ENCODE measurements at places on chromosomes 2 and 18. TPM values are rescaled to one million over a fixed set of nuclear protein-coding genes. Genes with fewer than 3 reads are reported as not detected.

GRCh38 chr18:48538531-48539405 is at the start of gene CTIF:
TSS of gene CTIF (plus strand) at chr18:48539031. CDS start at chr18:48619566, 80,535 bp downstream.
- DNase-seq = peak; percentile 96

DNA sequence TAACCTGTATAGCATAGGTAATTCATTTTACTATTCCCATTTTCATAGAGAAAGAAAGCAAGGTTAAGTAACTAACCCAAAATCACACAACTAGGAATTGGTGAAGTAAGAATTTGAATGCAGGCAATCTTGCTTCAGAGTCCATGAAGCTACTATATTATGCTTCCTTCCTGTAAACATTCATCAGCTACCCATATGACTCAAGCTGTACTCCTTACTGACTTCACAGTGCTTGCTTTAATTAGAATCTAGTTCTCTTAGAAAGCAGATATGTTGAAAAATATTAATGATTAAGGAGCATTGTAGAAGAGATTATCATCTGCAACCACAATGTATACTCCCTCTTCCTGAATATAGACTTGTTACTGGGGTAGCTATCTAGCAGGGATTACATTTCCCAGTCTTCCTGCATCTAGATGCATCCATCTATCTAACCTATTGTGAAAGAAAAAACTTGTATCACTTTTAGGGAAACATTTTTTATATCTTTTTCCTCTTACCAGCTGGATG is 961.6 kb upstream of the CHAC2 start:
- DNase-seq = no peak

DNA sequence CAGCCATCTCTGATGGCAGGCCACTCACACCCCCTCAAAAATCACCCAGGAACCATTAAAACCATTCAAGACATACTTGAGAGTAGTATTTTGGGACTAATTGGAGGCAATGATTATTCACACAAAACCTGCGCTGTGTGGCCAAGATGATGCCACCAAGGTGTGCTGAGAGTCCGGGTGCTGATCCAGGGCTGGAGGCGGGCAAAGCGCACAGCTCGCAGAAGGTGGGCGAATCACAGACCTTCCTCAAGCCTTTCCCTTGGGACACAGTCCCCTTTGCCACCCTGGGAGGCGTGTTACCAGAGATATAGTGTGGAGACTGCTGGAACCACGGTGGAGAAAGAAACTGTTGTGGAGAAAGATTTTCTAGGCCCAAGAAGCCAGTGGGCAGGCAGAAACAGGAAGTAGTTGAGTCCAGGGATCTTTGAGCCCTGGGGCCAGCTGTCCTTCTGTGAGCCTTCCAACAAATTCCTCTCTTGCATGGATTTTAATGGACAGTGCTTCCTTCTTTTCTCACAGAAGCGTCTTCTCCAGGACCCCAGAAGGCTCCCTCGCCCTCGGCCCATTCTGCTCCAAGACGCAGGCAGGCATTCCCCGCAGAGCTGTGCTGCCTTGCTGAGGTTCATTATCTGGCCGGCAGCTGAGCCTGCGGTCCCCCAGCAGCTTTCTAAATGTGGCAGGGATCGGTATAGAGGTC is 8.0 kb downstream of the COPS9 start:
- no peak for DNase-seq

ALK gene
- polyA plus RNA-seq = 0.40 TPM

DNA sequence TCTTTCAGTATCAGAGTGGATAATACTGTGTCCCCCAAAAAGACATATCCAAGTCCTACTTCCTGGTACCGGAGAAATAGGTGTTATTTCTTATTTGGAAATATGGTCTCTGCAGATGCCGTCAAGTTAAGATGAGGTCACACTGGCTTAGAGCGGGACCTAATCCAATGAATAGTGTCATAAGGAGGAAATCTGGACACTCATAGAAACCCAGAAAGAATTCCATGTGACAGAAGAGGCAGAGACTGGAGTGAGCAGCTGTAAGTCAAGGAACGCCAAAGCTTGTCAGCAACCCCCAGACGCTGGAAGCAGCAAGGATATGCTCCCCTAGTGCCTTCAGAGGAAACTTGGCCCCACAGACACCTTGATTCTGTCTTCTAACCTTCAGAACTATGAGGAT is 69.8 kb downstream of the CCBE1 start:
- DNase-seq = no peak

- no peak for DNase-seq
Observed at GRCh38 chr2:72032481-72033041, 115.1 kb downstream of the CYP26B1 start.

TMX3 gene
- polyA plus RNA-seq = 19.8 TPM

GRCh38 chr18:69216321-69216720 is 184.4 kb upstream of the DOK6 start:
- DNase-seq = no peak

SKOR2 gene
- polyA plus RNA-seq = not detected

DNA sequence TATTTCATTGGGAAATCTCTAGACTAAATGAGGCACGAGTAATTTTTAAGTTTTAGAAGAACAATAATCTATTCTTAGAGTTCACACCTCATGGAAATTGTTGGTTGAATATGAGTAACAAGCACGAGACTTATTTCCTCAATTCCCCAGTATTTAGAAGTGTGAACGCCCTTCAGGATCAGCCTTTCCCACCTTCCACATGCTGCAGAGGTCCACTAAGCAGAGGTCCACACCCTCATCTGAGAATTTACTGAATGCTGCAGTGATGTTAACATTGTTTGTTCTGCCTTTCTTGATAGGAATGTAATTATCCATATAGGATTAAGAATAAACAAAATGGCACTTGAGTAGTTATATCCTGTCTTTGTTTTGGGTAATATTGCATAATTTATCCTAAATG is 41.8 kb downstream of the LTBP1 start:
- DNase-seq = no peak

DNA sequence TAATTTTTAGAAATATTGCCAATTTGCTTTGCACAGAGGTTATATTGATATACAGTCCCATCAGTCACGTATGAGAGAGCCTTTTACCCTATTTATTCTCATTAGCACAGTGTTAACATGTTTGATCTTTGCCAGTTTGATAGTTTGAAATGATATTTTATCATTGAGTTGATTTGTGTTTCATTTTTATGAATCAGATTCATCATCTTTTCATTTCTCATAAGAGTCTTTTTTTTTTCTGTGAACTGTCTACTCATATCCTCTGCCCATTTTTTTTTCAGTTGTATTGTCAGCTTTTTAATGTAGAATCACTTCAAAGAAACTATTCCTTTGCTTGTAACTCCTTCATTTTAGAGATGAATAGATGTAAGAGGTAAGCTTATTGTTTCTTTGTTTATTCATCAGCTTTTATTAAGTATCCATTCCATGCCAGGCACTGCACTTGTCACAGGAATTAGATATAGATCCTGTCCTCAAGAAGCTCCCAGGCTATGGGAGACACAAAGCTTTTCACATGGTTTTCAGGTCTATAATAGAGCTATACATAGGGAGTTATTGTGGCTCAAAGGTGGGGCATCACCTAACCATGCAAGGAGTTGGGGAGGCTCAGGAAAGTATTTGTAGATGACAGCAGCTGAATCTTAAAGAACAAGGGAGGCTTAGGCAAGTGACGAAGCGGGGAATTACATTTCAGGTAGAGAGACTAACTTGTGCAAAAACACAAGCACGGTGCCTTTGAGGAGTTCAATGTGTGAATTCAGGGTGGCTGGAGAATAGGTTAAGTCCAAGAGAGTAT is 42.1 kb downstream of the CD28 start:
- no peak for DNase-seq

CYP27A1 gene
- 75.5 TPM for polyA plus RNA-seq

DNA sequence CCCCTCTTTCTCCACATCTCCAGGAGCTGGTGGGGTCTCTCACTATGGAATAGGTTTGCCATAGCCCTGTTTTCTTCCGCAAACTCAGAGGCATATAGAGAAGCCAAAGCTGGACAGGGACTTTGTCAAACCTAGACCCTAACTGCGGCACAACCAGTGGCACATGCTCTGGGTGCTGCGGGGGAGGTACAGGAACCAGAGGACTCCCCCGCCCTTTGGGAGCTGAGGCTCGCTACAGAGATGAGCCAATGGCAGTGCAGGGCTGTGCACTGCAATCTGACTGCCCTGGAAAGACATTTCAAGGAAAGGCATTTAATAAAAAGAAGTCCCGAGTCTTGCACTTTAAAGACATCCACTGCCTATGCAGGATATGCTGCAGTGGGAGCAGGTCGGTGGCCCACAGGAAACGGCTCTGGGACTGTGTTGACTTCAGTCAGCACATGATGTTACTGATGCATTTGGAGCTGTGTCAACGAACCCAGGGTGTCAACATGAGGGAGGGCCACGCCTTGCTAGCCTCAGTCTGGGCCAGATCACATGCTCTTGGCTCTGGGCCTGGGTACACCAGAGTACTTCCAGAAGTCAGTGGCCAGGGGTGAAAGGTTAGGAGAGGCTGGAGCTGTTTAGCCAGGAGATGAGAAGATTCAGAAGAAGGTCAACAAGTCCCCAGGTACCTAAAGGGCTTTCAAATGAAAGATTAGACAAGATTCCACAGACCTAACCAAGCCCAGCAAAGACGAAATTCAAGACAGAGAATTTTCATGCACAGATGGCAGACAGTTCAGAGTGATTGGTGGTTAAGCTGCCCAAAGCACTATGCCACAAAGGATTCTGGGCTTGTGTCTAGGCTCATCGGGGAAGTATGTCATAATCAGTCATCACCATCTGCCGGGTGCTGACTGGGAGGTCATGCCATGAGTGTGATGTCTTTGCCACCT is 8.2 kb downstream of the SLC35F6 start:
- DNase-seq = peak; percentile 83

TUBB8B gene
- not detected for polyA plus RNA-seq

- DNase-seq = no peak
Observed at GRCh38 chr2:99386011-99386410, 48.8 kb downstream of the EIF5B start.

DNA sequence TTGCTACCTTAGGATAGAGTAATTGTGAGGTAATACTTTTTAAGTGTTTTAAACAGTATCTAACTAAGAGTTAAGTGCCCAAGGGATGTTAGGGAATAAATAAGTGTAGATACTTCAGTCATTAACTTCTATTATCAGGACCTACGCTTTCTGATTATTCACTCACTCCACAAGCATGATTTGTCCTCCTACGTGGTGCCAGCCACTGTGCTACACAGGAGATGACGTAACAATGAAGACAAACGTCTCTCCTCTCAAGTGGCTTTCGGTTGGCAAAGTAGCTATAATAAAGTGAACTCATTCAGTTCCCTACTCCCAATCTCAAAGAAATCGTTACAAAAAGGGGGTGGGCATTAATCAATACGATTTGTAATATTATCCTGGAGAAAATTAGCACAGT is 100.9 kb upstream of the SETBP1 start:
- DNase-seq = no peak

DNA sequence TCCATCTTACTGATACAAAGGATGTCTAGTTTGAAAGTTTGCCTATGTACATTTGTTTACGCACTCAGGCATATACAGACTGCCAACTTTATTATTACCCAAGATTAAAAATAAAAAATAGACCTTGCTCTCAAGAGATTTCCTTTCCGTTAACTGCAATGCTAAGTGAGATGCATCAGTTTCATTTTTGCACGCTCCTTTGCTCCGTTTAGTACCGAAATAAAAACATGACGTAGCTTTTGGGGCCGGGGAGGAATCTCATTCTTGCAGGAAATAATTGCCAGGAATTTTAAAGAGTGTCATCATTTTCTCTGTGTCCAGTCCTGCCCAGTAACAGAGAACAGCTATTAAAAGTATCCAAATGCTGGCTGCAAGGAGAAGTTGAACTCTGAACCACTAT is 169.5 kb downstream of the SLC8A1 start:
- no peak for DNase-seq

NPHP1 gene
- 14.2 TPM for polyA plus RNA-seq

CLHC1 gene
- 17.8 TPM for polyA plus RNA-seq

DNA sequence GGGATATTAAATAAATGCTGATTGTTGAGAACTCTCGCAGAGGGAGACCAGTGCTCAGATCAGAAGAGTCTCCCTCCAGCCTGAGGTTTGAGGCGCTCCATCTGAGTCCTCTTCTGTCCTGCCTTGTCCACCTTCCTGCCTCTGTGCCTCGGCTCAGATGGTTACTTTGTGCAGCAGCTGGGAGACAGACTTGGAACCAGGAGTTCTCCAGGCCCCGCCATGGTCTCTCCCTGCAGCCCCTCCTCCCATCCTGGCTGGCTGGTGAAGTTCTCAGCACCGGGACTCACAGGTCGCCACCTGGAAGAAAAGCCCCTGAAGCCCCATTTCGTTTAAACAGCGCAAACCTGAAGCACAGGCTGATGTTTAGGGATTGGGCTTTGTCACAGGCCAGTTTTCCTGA is 60.6 kb downstream of the DDX1 start:
- DNase-seq = no peak

DNA sequence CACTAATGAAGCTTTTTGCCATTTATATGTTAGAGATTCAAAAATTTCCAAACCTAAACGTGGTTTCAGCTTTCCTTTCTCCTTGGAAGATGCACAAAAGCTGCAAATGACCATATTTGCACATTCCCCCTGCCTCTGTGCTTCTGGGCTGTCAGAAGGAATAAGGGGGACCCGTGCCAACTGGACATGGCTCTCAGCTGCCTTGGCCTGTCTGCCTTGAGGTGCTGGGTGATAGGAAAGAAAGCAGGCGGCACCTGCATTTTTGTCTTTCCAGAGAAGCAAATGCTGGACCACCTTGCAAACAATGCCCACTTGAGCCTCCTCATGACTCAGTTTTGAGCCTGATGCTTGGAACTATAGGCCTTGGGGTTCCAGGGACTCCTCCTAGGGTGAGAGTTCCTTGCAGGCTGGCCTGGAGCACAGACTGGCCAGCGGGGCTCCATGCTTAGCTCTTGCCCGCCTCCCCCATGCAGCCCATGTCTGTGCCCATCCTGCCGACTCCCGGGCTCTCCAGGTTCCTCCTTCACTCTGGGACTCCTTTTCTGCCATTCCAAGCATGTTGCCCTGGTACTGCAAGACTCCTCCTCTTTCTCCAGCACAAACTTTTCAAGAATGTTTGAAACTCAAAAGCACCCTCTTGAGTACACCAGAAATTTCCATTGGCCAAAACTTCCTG is 109.0 kb upstream of the EPAS1 start:
- DNase-seq = peak; percentile 48

DNA sequence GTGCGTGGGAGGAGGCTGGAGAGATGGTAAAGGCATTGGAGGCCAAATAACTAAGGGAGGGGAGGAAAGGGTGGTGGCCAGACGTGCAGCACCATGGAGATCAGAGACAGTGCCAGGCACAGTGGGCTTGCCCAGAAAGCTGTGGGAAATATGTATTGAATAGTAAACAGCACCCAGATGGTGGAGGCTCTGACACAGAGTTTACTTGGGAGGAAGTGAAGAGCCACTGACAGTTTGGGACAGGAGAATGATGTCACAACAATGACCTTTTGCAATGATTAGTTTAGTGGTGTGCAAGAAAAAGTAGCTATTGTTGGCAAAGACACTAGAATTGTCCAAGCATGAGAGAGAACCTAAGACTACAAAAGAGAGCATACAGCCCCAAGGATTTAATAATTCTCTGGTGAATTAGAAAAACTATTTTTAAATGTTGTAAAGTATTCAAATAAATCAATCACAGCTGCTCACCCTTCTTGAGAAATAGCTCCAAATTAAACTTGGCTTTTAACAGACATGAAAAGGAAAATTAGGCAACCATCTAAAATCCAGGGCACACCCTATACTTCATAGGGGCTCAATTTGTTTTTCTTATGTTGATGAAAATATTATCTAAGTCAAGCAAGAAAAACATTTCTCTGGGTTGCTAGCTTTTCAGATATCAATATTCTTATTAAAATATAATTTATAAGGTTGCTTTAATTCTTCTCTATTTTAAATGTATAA is 458.7 kb upstream of the HNRNPA3 start:
- peak; percentile 37 for DNase-seq

All from adrenal gland (tissue), 19 donors.